ENCODE measurements at places on chromosomes 16 and 17.

GRCh38 chr16:88807626-88808453, 3.9 kb downstream of the APRT start:
- no peak for DNase-seq

DNA sequence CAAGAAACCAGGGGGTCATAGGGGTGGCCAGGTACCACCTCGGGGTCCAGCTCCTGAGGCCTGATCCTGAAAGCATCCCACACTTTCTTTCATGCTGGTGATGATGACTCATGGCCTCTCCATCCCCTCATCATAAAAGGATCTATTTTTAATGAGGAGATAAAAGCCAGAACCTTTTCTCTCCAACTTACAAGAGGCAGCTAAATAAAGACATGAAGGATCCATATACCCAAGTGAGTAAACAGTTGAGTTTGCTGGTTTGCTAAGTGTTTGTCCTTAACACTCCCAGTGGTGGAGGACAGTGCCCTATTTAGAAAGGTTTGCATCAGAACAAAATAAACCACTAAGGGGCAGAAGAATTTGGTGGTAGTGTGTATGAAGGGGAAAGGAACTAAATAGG, 383.8 kb downstream of the GRIN2A start:
- DNase-seq, result no peak

GRCh38 chr17:60066576-60066975, 12.1 kb downstream of the HEATR6 start:
- DNase-seq, result no peak

DNA sequence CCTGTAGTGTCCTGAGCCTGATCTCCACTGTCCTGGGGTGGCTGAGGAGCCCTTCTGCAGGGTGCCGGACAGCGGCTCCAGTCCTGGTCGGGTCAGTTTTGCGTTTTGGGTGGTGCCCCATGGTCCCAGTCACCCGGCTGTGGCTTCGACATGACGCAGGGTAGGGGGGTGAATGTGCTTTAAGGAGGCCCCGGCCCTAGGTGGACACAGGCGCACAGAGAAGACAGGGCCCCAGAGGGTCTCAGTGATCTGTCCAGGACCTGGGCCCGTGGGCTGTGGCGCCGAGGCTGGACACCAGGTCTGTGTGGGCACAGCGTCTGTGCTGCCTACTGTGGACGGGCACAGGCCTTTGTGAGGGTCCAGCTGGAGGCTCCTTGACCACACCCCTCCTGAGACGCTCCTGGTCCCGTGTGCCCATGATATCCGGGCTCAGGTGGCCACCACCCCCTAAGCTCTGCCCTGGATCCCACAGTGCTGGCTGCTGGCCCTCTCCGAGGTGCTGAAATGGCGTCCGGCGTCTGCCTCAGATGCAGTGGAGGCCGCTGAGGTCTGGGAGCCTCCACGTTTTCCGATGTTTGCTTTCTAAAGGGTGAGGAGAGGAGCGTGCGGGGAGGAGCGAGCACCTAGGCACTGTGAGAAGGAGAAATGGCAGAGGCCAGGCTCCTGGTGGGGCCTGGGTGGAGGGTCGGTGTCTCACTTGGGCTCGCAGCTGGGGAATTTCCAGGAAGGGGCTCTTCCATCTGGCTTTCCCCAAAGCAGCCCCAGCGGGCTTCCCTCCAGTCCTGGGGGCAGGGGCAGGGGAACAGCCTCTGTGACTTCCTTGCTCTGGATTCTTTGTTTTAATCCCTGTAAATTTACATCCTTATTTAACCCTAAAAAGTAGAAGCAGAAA, 56.1 kb upstream of the ACSF3 start:
- peak; percentile 20 for DNase-seq

- DNase-seq, result peak; percentile 77
Measured at GRCh38 chr17:82963104-82963950, 116.1 kb upstream of the METRNL start.

- DNase-seq, result no peak
Measured at GRCh38 chr16:64305663-64306062, 816.2 kb downstream of the CDH11 start.

GRCh38 chr17:77190576-77190975, 49.8 kb downstream of the SEC14L1 start:
- no peak for DNase-seq

- peak; percentile 68 for DNase-seq
Measured at GRCh38 chr16:15961060-15961511, 11.7 kb downstream of the ABCC1 start.

- no peak for DNase-seq
Measured at GRCh38 chr16:11320170-11320569, 25.1 kb upstream of the RMI2 start.
